ENCODE measurements at places on chromosomes 11 and 22. TPM values are rescaled to one million over a fixed set of nuclear protein-coding genes. Genes with fewer than 3 reads are reported as not detected.
A peak's percentile ranks its signal among the peaks of the same experiment; 100 is the strongest.

The C11orf54 gene
- total RNA-seq: 204 TPM

The LIF gene
- 1.4 TPM for total RNA-seq

The CDHR5 gene
- 71.4 TPM for total RNA-seq

- peaks cover 2% of the 10 kb centered on the region for H3K4me1 ChIP-seq
- no peaks in the 10 kb centered on the region for H3K36me3 ChIP-seq
- H3K27ac ChIP-seq: no peak overlapping the region
- no peaks in the 10 kb centered on the region for H3K27me3 ChIP-seq
- DNase-seq: no peak
These were observed 174.4 kb upstream of the NECTIN1 start for GRCh38 chr11:119903389-119903788.

DNA sequence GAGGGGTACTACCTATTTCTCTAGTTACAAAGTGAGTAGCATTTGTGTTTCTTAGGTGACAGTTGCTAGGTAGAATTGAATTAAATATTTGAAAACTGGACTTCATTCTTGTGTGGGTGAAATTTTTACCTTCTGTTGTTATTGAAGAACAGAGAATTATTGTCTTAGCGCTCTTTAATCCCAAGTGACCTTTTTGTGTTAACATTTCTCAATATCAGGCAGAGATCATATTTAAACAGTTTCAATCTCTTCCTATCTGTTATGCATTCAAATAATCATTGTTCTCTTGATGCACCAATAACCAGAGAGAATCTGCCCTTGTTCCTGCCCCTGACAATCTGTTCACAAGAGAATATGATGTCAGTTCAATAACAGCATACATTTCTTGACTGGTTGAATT lies 14.2 kb downstream of the KMT2A start:
- no peak overlapping the region for H3K4me3 ChIP-seq
- H3K27me3 ChIP-seq: no peaks in the 10 kb centered on the region
- DNase-seq: no peak
- no peak overlapping the region for H3K27ac ChIP-seq

- no peaks in the 10 kb centered on the region for H3K4me1 ChIP-seq
- no peaks in the 10 kb centered on the region for H3K36me3 ChIP-seq
- no peaks in the 10 kb centered on the region for H3K27me3 ChIP-seq
- no peak overlapping the region for H3K4me3 ChIP-seq
- H3K27ac ChIP-seq: no peak overlapping the region
These were observed 18.6 kb downstream of the ADAMTS8 start for GRCh38 chr11:130409594-130410388.

DNA sequence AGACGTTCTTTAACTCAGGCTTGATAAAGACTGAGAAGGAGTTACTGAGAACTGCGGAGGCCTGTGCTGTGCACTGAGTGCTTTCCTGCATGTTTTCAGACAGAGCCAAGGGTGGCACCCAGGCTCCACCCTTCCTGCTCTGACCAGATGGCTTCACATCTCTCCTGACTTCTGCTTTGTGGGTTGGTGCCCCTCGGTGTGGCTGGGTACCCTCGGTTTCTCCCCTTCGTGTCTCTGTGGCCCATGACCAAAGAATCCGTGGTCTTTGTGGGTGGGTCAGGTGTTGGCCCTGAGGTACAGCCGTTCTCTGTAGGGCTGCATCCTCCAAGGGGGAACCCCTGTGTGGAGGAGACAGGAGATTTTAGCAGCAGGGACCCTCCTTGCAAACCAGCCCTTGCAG lies 34.3 kb downstream of the GRIK4 start:
- H3K4me1 ChIP-seq: peaks cover 6% of the 10 kb centered on the region
- H3K27ac ChIP-seq: no peak overlapping the region
- no peak for DNase-seq

DNA sequence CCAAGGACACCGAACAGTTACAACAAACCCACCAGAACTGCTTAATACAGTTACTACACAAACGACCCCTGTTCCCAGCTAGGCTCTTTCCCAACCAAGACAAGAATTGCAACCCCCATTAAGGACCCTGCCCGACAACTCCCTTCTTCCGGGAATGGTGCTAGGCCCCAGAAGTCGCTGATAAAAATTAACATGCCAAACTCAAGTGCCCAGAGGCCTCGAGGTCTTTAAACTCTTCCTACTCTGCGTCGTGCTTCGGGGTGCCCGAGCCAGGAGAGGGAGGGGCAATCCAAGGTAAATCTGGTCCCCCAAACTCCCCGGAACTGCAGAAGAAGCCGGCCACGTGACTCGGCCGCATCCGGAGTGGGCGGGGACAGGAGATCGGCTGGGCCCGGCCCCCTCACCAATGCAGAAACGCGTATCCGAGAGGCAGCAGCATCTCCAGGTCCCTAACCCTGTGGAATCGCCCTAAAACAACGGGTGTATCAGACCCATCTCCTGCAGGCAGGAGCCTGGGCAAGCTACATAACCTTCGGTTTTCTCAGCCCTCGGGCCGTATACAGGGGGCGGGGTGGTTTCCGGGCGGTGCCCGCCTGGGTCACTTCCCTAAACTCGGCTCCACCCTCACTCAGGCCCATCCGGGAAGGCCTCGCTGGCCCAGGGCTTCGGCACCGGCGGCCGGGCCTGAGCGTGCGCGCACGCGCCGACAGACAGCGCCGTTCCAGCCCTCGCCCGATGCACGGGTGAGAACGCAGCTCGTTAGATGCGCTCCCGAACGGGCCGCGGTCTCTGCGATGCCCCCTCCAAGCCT lies 1.1 kb downstream of the CFL1 start:
- H3K36me3 ChIP-seq: peaks cover 14% of the 10 kb centered on the region
- H3K27ac ChIP-seq: peak overlapping the region; percentile 95
- peak; percentile 88 for DNase-seq
- H3K27me3 ChIP-seq: no peaks in the 10 kb centered on the region

DNA sequence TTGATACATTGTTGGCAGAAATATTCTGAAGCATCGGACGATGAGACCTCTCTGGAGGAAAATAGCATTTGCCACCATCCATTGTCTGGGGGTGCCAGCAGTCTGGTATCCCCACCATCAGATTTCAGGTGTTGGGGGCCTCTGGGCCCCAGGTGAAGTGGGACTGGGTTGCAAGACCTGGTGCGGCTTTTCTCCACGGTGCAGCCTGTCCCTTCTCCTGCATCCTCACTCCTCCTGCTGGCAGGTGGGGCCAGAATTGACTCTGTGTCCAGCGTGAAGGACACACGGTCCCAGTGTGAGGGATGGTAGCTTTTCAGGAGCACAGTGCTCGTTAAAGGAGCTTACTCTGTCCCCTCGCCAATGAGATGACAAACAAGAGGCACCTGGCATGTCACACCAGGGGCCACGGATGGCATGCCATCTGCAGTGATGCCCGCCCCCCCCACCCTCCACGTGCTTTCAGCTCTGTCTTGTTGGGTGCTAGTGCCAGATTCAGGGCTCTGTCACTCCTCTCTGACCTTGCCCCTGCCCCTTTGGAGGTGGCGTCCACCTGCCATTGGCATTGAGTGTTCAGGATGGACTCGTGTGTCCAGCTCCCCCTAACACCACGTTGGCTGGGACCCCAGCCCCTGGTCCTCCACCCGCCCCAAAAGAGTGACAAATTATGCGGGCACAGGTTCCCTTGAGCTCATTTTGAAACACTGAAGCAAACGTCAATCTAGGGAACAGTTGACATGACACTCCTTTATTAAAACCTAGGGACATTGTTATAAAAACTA lies 62.4 kb downstream of the PARVG start:
- no peak overlapping the region for H3K27ac ChIP-seq
- H3K36me3 ChIP-seq: no peaks in the 10 kb centered on the region
- H3K4me3 ChIP-seq: no peak overlapping the region

- H3K4me1 ChIP-seq: no peaks in the 10 kb centered on the region
- no peak for DNase-seq
- no peak overlapping the region for H3K27ac ChIP-seq
- no peaks in the 10 kb centered on the region for H3K27me3 ChIP-seq
These were observed 64.7 kb upstream of the CDON start for GRCh38 chr11:126127284-126127845.

DNA sequence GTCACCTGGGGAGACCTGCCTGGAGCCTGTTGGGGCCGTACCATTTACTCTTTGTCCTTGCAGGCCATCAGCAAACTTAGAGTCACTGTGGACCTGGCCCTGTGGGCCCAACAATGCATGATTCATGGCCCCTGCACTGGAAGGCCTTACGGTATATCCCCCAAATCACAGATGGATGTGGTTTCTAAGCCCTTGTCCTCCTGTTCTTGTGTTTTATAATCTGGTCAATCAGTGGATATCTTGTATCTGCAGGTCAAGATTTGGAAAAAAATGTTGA lies 6.2 kb downstream of the TSKU start:
- DNase-seq: peak; percentile 7
- peaks cover 14% of the 10 kb centered on the region for H3K36me3 ChIP-seq
- H3K4me3 ChIP-seq: peak overlapping the region; percentile 90

GRCh38 chr11:112024178-112024772 lies 933 bp upstream of the DLAT start:
- H3K27ac ChIP-seq: peak overlapping the region; percentile 92
- no peaks in the 10 kb centered on the region for H3K36me3 ChIP-seq
- no peak for DNase-seq
- peak overlapping the region; percentile 96 for H3K4me3 ChIP-seq
- H3K27me3 ChIP-seq: no peaks in the 10 kb centered on the region

GRCh38 chr11:27697679-27698275 lies 2.5 kb downstream of the BDNF start:
- H3K36me3 ChIP-seq: no peaks in the 10 kb centered on the region
- H3K4me1 ChIP-seq: peaks cover 25% of the 10 kb centered on the region
- H3K27ac ChIP-seq: no peak overlapping the region
- DNase-seq: no peak
- H3K27me3 ChIP-seq: peaks cover 16% of the 10 kb centered on the region
